ENCODE measurements at places on chromosomes 16 and 17.

DNA sequence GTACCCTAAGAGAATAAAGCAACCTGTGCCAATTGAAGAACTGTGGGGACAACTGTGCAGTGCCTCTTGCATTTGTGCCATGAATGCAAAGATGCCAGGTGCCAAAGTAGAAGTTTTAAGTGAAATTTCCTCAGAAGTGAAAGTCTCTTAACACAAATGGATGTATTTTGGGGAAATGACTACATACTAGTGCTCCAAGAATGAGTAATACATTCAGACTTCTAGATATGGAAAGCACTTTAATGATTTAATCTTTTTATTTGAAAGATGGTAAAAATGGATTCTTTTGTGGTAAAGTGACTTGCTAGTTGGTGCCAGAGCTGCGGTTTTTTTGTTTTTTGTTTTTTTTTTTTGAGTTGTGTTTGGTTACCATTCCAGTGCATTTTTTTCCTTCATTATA lies 15.0 kb downstream of the UTP18 start:
- DNase-seq: no peak

- no peak for DNase-seq
Measured at GRCh38 chr17:36947922-36948716, 635 bp upstream of the AATF start.

- DNase-seq: no peak
Measured at GRCh38 chr16:78925083-78925767, 675.3 kb downstream of the MAF start.

- no peak for DNase-seq
Measured at GRCh38 chr16:87453326-87453725, 39.5 kb downstream of the ZCCHC14 start.

DNA sequence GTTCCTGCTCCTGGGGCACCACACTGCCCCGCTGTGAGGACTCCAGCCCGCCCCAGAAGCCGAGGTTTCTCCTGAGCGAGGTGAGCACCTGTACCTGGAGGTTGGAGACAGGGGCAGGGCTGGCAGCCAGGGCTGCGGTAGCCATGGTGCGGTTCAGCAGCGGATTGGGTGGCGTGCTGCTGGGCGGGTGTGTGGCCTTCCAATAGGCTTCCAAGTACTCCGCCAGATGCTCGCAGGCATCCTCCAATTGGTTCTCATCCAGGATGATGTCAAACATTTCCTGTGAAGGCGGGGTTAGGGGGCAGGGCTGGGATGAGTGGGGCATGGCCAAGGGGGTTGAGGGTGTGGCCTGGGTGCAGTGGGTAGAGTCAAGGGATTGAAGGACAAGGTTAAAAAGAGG lies 11.3 kb upstream of the ARL5C start:
- no peak for DNase-seq

- no peak for DNase-seq
Measured at GRCh38 chr17:41650794-41651624, 26.6 kb upstream of the KRT17 start.

- DNase-seq: no peak
Measured at GRCh38 chr17:55705847-55706246, 16.8 kb downstream of the TMEM100 start.

GRCh38 chr17:8360260-8360659 lies 16.2 kb downstream of the KRABD2 start:
- no peak for DNase-seq

- no peak for DNase-seq
Measured at GRCh38 chr16:84199097-84199496, 8.1 kb downstream of the ADAD2 start.

DNA sequence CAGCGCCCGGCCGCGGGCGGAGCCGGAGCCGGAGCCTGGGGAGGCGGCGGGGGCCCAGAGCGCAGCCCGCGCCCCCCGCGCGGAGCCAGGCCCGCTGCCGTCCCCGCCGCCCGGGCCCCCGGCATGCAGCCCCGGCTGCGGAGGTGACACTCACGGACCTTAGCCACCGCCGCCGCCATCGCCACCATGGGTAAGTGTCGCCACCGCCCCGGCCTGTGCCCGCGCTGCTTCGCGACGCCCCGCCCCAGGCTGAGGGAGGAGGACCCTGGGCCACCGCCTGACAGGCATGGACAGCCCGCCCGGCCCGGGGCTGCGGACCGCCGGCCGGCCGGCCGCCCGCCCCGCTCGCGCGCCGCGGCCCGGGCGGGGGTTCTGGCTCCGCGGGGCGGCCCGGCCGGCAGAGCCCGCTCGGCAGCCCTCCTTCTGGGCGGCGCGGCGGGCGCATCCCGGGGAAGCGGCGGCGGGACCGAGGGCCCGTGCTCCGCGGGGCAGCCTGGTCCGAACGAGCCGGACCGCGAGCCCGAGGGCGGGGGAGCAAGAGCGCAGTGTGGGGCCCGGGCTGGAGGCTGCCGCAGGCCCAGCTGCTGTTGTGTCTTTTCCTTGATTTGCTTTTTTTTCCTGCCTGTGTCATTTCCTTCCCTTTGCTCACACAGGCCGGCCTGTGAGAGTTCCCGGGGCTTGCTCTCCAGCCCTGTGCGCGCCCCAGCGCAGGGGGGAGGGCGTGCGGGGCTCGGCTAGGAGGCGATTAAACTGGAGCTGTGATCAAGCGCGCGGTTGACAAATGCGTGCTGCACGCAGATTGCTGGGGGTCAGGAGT lies 565 bp downstream of the MAP3K3 start:
- DNase-seq: no peak

- no peak for DNase-seq
Measured at GRCh38 chr16:49462989-49463371, 89.4 kb downstream of the C16orf78 start.

DNA sequence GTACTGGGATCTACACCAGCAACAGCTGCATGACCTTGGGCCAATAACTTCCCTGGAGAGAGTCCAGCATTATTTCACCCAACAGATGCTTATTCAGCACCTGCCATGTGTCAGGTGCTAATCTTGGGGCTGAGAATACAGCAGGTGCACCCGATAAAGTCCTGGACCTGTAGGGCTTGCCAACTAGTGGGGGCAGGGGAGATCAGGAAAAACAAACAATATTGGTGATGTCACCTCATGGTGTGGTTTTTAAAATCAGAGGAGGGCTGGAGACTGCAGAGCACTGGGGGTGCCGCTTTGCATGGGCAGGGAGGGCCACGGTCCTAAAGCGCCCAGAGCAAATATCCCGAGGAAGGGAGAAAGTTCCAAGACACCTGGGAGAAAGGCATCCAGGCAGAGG lies 218.8 kb downstream of the C16orf95 start:
- no peak for DNase-seq

DNA sequence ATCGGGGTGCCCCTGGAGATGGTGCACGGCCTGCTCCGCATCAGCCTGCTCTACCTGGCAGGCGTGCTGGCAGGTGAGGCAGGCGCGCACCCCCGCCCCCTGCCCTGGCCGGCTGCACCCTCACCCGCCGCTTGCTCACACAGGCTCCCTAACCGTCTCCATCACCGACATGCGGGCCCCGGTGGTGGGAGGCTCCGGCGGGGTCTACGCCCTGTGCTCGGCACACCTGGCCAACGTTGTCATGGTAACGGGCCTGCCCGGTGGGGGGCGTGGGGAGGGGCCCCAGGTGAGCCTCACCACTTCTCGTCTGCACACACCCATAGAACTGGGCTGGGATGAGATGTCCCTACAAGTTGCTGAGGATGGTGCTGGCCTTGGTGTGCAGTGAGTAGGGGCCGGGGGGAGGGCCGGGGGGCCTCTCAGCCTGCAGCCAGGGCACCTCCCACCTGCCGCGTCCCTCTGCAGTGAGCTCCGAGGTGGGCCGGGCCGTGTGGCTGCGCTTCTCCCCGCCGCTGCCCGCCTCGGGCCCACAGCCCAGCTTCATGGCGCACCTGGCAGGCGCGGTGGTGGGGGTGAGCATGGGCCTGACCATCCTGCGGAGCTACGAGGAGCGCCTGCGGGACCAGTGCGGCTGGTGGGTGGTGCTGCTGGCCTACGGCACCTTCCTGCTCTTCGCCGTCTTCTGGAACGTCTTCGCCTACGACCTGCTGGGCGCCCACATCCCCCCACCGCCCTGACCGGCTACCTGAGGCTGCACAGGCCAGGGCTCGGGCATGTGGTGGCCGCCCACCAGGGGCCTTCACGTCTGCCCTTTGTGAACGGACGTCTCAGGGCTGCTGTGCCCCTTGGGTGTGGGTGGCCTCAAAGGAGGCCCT lies 2.1 kb downstream of the RHBDL1 start:
- no peak for DNase-seq

- no peak for DNase-seq
Measured at GRCh38 chr17:74499992-74500391, 31.3 kb downstream of the CD300LB start.

DNA sequence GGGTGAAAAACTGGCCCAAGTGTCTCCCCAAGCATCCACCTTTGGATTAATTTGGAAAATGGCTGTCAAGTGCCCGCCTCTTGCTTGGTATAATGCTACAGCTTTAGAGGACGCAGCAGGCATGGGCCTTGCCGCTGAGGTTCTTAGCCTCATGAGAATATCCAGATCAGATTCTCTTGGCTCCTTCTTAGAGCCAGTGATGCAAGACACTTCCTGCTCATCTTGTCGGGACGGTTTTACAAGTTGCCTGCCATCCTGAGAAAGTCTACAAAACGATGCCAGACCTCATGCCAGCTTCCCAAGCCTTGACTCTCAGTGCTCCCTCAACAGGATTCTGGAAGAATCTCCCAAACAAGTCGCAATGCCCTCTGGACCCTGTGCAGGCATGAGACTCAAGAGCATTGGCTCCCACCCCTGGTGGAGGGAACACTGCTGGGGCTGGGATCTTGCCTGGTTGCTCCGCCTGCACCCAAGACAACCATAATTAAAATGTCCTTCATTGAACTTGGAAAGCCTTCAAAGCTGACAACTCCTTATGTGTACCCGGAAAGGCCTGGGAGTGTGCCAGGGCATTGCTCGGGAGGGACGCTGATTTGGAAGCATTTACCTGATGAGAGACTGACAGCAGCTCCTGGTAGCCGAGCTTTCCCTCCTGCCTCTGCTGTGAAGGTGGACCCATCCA lies 25.8 kb upstream of the STH start:
- DNase-seq: no peak

DNA sequence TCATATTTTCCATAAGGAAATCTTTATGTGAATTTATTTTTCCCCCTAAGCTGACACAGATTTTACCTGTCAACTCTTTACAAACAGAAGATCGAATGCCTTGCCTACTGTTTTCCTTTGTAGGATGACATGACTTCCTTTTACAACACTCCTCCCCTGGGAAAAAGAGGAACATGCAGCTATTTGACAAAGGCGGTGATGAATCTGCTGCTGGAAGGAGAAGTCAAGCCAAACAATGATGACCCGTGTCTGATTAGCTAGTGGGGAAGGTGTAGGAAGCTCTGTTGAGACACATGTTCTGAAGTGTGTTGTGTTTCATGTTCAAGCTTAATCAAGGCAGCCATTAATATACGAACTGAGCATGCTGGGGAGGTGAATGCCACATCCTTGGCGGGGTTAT lies 238.0 kb downstream of the PHKB start:
- DNase-seq: no peak

DNA sequence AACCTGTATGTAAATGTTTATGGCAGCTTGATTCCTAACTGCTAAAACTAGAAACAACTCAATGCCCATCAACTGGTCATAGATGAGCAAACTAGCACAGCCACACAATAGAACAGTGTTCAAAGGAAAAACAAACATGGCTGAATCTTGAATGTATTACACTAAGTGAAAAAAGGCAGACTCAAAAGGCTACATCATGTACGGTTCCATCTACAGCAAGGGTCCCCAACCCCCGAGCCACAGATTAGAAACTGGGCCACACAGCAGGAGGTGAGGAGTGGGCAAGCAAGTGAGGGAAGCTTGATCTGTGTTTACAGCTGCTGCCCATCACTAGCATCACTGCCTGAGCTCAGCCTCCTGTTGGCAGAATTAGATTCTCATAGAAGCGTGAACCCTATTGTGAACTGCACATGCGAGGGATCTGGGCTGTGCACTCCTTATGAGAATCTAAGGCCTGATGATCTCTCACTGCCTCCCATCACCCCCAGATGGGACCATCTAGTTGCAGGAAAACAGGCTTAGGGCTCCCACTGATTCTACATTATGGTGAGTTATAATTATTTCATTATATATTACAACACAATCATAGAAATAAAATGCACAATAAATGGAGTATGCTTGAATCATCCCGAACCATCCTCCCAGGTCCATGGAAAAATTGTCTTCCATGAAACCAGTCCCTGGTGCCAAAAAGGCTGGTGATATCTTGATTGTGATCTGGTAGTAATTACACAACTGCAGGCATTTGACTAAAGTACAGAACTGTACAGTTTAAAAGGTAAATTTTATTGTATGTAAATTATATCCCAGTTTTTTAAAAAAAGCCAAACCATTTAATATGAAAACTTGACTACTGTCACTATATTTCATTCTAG lies 7.7 kb downstream of the CEP20 start:
- DNase-seq: no peak

- no peak for DNase-seq
Measured at GRCh38 chr16:2234813-2235170, 1.5 kb upstream of the DNASE1L2 start.

GRCh38 chr17:33521784-33522183 lies 228.7 kb upstream of the ASIC2 start:
- DNase-seq: no peak

- no peak for DNase-seq
Measured at GRCh38 chr17:48622857-48623256, 3.3 kb downstream of the HOXB9 start.

- no peak for DNase-seq
Measured at GRCh38 chr16:28304214-28304613, 11.9 kb downstream of the SBK1 start.

- DNase-seq: no peak
Measured at GRCh38 chr17:79201119-79201518, 126.5 kb downstream of the ENGASE start.

DNA sequence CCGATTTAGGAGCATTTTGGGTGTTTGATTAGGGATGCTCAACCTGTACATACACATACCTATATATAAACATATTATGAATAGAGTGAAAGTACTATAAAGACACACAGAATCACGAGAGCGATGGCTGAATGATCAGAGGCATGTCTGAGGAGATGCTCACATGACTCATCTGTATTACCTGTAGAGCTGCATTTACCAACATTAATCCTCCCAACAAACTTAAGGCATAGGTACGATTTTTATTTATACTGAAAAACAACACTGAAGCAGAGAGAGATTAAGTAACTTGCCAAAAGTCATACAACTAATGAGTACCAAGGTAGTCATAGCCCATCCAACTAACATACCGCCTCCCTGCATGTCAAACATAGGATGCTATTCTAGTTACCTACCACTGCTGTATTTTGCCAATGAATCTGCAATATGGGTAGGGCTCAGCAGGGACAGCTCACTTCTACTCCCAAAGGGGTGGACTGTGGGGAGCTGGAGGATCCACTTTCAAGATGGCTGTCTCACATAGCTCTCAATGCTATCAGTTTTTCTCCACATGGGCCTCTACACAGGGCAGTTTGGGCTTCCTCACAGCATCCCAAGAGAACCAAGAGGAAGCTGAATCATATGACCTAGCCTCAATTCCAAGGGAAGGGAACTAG lies 7.3 kb downstream of the CYB5D1 start:
- no peak for DNase-seq

All from naive thymus-derived CD4-positive, alpha-beta T cell (primary cell).